ENCODE measurements at places on chromosomes 5 and 9.

DNA sequence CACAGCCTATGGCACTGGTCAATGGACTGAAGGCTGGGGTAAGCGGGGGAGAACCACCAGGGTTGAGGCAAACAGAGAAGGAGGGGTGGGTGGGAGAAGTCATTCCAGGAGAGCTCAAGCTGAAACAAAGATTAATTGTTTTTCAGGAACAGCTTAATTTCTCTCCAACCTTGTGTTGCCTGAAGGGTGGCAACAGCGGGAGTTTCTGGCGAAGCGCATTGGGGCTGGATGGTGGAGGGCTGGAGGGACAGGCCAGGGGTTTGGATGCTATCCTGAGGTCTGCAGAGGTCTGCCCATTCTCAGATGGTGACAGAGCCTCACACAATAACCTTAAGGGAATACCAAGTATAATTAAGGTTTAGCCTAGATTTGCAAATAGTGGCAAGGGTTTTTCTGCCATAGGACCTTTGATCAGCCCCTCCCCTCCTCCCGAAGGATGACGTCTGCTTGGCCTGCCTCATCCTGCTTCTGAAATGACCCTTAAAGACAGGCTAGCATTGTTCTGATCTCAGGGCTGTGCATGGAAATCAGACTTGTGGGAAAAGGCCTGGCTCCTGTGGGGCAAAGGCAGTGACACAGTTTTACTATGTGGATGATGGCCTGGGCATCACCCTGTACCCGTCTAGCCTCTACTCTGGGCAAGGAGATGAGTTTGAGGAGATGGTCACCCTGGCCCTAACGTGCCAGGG, 32.7 kb downstream of the PSD2 start:
- DNase-seq, result no peak

DNA sequence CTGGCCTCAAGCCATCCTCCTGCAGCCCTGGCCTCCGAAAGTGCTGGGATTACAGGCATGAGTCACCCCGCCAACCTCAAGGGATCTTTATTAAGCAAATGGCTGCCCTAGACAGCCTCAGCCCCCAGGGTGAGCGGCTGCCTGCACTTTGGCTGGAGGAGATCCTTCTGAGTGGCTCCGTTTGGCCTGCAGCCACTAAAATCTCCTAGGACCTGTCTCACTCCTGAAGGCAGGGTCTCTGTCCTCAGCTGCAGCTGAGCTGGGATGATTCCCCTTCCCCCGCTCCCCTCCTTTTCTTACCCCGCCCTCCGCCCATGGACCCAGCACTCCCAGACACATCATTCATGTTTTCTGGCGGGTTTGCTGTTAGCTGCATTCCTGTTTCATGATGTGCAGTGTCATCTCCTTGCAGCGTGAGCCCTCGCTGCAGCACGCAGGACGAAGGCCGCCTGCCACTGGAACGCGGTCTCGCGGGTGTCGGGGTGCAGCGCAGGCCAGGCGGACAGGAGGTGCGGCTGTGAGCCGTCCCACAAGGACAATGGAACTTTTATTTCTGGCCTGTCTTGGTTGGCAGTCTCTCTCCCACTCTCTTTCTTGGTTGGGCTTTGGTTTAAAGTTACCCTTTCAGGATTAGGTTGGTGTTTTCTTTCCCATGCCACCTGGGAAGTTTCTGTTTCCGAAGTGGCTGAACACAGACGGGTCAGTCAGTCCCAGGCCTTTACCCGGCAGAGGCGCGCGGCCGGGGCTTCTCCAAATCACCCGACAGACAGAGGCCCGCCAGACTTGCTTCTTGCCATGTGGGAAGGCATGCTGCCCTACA, 137.1 kb downstream of the FOXD1 start:
- no peak for DNase-seq

DNA sequence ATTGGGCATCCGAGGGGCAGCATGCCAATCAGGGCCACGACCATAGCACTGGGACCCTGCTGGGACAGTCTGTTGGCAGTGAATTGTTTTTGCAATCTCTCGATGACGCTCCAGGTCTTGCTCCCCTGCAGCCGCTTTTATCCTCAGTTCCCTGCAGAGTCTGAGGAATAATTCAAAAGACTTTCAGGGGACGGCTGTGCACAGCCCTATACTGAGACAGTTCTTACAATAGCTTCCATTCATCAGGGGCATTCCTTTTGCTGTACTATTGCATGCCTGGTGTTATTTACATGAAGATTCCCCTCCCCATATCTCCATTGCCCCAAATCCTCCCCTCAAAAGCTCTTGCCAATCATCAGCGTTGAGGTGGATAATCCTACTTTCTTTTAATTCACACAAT, 163.3 kb upstream of the WWC1 start:
- no peak for DNase-seq

DNA sequence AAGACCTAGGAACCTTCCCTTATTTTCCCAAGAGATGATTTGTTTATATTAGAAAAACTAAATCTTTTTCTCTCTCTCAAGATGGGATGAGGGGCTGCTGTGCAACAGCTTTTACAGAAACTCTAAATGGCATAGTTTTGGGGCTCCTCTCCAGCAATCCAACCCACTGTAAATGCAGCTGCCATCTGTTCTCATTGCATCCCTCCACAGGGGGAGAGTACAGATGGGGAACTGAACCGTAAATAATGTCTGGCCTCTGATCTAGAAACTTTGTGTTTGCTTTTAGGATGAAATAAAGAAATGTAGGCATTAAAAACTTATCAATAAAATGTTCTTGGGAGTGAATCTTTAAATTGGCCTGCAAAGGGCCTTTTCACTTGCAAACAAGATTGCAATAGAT, 291.4 kb downstream of the MCTP1 start:
- no peak for DNase-seq

- DNase-seq, result no peak
These were observed 16.8 kb downstream of the C9orf57 start for GRCh38 chr9:72043576-72043975.

GRCh38 chr9:129323376-129323998, 145.4 kb upstream of the IER5L start:
- no peak for DNase-seq
